ENCODE measurements at places on chromosomes 12 and 14.

GRCh38 chr14:88049936-88050335, 45.0 kb downstream of the GPR65 start:
- no peak for DNase-seq

GRCh38 chr12:19856389-19856788, 417.1 kb downstream of the AEBP2 start:
- no peak for DNase-seq

DNA sequence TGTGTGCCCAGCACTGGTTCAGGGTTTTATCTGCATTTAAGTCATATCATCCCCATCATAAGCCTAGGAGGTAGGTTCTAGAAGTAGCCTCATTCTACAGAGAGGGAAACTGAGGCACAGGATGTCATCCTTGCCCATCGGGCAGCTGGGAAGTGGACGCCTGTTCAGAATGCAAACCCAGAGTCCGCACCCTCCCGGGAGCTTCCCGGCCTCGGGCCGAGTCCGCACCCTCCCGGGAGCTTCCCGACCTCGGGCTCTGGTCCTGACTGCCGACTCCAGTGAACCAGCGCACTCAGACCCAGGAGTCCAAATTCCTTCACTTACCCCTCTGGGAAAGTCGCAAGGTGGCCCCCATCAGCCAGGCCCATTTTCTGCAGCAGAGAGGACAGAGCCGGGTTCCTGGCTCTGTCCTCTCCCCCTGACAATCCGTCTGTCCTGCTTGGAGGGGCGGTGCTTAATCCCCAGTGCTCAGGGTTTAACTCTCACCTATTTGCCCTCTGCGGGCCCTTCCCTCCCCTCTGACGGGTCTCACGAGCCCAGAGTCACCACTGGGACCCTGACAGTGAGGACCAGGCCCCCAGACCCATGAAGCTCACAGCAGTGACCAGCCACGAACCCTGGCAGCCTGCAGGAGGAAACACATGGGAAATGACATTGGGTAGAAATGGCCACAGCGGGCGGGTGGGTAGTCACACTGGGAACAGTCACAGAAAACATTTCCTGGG, 141.9 kb downstream of the PIWIL1 start:
- DNase-seq: no peak

DNA sequence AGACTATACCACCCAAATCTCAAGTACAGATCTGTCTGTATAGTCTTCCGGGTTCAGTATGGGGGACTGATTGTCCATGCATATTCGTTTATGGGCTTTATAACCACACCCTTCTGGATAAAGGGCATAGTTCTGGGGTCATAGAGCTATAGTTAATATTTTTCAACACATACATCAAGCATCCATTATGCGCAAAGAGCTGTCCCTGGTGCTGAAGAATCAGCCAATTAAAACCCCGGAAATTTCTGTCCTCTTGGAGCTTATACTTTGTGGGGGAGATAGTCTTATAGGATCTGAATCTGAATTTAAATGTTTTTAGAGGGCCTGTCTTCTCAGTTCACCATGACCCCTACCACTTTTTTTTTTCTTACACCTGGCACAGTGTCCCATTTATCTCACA, 256.7 kb downstream of the SUDS3 start:
- DNase-seq: no peak

- no peak for DNase-seq
Observed at GRCh38 chr14:21078287-21078686, 8.2 kb downstream of the ARHGEF40 start.

GRCh38 chr14:21384494-21384851, 654 bp upstream of the SUPT16H start:
- DNase-seq: no peak

DNA sequence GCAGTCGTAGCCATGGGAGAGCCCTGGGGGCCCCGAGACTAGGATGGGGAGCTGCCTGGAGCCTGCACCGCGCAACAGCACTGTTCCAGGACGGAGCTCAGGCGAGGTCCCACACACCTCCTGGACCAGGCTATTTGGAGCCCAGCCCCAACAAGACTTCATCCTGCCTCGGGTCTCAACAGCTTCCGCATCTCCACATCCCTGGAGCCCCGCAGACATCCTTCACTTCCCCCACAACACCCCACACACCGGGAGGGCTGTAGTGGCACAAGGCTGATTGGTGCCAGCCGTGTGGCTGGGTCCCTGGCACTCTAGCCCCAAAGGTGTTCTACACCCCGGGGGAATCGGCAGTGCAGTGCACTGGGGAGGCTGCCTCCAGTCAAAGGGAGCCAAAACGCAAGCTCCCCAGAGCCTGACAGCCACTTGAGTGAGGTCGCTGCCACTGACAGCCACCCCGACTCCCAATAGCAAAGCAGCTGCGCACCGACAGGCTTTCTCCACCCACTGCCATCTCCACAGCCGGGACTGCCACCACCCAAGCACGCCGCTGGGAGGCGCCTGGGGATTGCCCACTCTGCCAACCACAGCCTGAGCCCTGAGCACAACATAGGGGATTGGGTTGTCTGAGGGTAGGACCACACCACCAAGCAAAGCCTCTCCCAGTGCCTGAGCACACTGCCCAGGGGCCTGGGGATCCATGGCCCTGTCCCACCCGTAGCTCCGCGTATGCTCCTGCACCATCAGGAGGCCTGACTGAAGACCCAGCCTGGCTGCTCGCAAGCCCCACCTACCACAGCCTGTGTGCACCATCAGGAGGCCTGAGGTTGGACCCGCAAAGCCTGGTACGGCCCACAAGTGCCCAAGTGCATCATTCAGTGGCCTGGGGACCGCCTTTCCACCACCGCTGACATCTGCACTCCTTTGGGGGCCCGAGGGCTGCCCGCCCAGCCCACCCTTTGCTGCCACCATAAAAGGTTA, 13.2 kb upstream of the KLRF1 start:
- peak; percentile 2 for DNase-seq

GRCh38 chr12:62635649-62636048, 169.0 kb downstream of the MON2 start:
- DNase-seq: no peak

GRCh38 chr14:22540811-22541360, 48.1 kb downstream of the DAD1 start:
- no peak for DNase-seq

- no peak for DNase-seq
Observed at GRCh38 chr12:34033628-34034296, 11.5 kb downstream of the ALG10 start.

- DNase-seq: no peak
Observed at GRCh38 chr12:113899561-113900471, 66.3 kb downstream of the RBM19 start.

DNA sequence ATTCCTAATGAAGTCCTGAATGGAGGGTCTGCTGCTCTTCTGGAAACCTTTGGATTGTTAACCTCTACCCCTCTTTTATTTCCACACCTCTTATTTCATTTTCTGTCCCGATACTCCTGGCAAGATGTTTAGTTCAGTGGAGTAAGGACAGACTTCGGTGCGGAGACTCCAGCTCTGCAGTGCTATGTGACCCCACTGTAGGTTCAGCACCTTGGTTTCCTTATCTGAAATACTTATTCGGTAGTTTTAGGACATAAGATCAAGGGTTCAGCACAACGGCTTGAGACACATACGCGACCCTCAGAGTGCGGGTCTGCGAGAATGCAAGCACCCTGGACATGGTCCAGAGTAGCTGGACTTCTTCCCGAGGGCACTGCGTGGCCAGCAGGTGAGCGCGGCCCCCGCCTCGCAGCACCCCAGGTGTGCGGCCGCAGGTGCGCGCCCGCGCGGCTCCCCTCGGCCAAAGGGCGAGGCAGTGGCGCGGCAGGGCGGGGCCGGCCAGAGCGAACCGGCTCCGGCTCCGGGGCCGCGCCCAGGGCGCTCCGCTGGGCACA, 465 bp upstream of the FGD4 start:
- no peak for DNase-seq

GRCh38 chr12:11819643-11820042, 170.2 kb downstream of the ETV6 start:
- DNase-seq: no peak

- DNase-seq: no peak
Observed at GRCh38 chr14:51511265-51511664, 140.4 kb upstream of the FRMD6 start.

- no peak for DNase-seq
Observed at GRCh38 chr12:114439817-114440216, 33.9 kb upstream of the TBX5 start.

- DNase-seq: no peak
Observed at GRCh38 chr12:12819221-12819620, 6.1 kb downstream of the DDX47 start.

- DNase-seq: no peak
Observed at GRCh38 chr12:116080415-116080814, 197.1 kb downstream of the MED13L start.

GRCh38 chr14:58100735-58101368, 51.2 kb downstream of the ARMH4 start:
- DNase-seq: no peak

DNA sequence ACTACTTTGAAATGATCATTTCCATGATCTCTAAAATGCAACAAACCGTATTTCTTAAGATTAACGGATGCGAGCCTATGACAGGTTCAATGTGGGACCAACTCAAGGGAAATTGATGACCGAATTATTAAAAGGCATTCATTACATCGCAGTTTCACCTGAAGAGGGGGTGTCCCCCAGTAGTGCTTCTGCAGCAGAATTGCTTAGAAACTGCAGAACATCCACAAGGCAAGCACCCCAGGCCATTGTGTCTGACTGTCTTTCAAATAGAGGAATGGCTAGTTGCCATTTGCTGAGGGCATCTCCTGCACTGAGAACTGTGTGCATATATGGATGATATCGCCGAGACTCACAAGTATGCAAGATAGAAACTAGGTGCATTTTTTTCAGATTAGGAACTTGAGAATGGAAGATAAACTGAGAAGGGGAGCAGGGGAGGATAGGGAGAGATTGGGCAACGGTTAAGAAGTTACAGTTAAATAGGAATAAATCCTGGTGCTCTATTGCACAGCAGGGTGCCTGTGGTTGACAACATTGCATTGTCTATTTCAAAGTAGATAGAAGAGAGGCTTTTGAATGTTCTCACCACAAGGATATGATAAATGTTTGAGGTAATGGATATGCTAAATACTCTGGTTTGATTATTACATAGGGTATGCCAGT, 234.3 kb upstream of the PLEKHG7 start:
- no peak for DNase-seq

- DNase-seq: no peak
Observed at GRCh38 chr12:109503611-109504010, 26.2 kb downstream of the UBE3B start.

DNA sequence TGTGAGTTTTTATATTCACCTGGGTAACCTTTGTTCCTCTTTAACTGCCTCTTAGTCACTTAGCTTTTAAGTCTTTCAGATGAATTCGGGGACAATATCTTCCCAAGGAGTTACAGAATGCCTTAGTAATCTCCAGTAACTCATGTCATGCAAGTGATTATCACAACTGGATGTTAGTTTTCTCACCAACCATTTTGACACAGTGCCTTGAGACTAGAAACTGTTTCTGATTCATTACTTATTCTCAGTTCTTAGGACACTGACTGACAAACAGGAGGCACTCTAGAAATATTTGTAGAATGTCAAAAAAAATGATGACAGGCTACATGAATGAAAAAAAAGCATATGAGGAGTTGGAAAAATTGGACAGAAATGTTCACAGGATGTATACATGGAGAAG, 335.1 kb downstream of the ACSS3 start:
- DNase-seq: no peak

DNA sequence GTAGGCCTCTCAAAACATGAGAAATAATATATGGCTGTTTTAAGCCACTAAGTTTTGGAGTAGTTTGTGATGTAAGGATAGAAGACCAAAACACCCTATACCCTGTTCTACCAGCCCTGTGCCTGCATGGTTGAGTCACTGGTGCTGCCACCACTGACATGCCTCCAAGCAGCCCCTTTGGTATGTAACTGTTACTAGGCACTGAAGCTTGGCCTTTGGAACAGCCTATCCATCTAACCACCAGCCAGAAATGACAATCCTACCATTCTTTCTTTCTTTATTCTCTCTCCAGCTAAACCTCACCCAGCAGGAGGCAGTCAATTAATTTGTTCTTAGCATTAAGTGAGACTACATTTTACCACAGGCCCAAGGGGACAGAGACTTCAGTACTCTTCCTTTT, 240.3 kb downstream of the MSRB3 start:
- no peak for DNase-seq

DNA sequence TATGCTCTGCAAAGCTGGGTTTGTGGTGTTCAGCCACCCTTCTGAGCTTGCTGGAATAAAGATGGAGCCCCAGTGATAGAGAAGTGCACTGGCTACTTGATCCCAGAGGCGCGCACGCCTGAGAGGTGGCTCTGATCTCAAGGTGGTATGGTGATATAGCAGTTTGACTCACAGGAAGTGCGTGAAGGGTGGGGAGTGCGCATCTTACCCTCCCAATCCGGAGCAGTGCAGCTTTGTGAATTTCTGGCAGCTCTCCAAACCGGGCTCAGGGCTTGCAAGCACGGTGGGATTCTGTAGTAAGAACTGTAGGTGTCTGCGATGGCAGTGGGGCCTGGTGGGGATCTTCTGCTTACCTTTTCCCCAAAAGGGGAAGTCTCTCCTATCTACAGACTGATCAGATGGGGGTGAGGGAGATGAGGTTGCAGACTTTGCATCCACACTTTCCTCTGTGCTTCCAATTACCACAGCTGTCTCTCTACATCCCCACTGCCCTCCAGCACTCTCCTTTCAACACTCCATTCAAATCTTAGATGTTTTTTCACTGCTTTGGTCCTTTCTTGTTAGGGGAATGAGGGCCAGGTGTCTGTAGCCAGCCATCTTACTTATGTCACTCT, 197.4 kb upstream of the SLC38A2 start:
- DNase-seq: no peak

DNA sequence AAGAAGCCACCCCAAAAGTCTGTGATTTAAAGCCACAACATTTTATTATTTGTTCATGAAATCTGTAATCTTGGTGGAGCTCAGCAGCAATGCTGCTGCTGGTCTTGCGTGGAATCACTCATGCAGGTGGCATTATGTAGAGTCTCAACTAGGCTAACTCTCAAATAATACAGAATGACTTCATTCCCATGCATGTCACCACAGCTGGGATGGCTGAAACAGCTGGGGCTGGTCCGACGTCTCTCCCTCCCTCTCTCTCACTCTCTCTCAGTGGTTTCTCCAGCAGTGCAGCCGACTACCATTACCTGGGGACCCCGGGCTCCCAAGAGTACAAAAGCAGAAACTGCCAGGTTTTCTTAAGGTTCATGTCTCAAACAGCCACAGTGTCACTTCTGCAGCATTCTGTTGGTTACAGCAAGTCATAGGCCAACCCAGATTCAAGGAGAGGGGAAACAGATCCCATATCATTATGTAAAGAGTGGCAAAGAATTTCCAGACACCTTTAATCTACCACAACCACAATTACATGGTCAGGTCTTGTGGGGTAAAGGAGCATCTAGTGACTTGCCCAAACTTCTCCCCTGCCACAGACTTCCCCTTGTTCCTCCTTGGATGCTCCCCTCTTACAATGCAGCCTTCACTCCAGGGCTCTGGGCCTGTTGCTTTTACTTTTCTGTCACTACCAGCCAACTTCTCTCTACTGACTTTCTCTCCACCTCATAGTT, 192.0 kb upstream of the HMGA2 start:
- no peak for DNase-seq

GRCh38 chr12:90791445-90791844, 163.5 kb downstream of the CCER1 start:
- no peak for DNase-seq
